Hematopoietic multipotent progenitor cell treated with erythropoietin and hydrocortisone succinate and interleukin-3 and kit ligand, for 17 days (in vitro differentiated cells): ENCODE measurements at places on chromosomes 2 and 18.
A peak's percentile ranks its signal among the peaks of the same experiment; 100 is the strongest.

DNA sequence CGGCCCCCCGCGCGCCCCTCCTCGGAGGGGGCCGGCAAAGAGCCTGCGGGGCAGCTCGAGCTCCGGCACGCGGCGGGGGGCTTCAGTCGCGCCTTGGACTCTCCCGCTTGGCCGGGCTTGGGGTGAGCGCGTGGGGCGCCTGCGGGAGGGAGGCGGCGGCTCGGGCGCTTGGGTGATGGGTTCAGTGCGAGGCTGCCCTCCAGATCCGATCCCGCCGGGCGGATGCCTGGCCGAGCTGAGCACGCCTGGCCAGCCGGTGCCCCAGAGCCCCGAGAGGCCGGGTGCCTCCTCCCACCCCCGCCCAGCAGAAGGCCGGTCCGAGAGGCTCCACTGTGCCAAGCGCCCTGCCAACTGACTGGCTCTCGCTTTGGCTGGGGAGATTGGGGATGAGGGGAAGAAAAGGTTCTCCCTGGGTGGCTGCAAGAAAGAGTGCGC is 273 bp upstream of the NXPH2 start:
- DNase-seq: no peak

- DNase-seq: no peak
Observed at GRCh38 chr18:77165503-77166188, 33.1 kb upstream of the MBP start.

GRCh38 chr2:231297108-231297908 is 98.2 kb upstream of the B3GNT7 start:
- DNase-seq: peak; percentile 44

DNA sequence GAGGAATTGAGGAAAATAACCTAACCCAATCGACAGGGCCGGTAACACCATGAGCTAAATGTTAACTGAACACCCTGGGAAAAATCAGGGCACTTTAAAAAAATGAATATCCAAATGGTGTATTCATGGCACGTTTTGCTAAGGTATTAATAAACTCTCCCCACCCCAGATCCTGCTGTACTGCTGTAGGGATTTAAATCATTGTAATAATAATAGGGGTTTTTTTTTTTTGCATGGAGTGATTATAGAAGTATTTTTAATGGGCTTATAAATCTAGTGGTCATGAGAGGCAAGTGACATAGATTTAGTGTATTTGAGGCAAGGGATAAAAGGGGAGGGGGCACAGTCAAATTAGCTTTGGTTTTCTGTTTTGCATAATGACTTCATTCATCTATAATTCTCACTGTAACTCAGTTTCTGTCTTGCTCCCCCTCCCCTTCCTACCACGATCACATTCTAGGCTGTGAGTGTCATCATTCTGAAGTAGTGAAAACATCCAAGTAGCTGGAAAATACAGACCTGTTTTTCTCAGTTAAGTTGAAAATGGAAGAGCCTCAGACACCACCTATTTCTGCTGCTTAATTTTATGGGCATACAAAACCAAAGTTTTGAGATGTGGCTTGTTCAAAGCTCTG is 18.2 kb upstream of the MGAT5 start:
- DNase-seq: no peak

DNA sequence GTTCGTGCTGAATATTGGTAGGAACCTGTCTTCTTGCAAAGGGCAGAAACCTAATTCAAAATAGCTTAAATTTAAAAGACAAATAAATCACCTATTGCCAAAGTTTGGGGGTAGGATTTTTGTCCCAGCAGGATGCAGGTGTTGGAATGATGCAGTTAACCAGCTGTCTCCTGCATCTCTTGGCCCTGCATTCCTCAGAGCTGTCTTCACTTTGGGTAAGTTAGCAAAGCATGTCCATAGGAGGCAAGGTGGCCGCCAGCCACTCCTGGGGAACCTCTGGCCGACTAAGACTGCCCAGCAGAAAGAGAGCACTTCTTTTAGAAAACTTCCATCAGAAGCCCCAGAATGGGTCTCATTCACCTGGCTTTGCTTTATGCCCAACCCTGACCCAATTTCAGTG is 20.5 kb upstream of the NYAP2 start:
- no peak for DNase-seq

DNA sequence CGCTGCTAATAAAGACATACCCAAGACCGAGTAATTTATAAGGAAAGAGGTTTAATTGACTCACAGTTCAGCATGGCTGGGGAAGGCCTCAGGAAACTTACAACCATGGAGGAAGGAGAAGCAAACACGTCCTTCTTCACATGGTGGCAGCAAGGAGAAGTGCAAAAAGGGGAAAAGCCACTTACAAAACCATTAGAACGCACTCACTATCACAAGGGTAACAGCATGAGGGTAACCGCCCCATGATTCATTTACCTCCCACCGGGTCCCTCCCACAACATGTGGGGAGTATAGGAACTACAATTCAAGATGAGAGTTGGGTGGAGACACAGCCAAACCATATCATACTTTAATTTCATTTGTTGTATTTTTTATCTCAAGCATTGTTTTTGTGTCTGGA is 67.5 kb downstream of the ATP9B start:
- DNase-seq: no peak

DNA sequence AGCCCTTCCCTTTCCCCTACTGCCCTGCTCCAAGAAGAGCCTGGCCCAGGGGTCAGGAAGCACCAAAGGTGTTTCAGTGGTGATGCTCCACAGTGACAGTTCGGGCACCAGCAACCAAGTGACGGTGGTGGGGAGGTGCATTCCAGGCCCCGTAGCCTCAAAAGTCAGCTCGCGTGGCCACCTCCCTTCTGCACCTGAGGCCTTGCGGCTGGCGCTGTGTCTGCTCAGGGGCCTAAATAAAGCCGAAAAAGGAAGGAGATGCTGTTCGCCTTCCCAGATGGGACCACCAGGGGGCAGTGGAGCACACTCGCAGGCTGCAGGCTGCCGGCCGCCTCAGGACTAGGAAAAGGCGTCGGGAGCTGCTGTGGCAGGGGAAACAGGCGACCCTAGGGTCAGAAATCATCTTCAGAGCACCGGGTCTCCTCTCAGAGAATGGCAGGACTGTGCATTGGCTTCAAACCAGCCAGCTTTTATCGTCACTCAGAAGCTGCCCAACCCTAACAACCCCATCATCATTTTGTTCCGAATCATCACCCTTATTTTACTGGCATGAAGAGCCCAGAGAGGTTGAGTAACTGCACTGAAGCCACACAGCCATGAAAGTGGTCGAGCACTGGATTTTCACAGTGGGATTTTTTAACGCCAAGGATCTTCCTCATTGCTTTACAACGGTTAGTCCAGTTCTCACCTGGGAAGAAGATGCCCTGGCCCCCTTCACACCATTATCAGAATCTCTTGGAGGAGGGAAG is 213.0 kb upstream of the CELF4 start:
- DNase-seq: no peak

- DNase-seq: no peak
Observed at GRCh38 chr18:25109484-25109883, 242.5 kb downstream of the ZNF521 start.

- no peak for DNase-seq
Observed at GRCh38 chr18:52685316-52685715, 345.3 kb downstream of the DCC start.

DNA sequence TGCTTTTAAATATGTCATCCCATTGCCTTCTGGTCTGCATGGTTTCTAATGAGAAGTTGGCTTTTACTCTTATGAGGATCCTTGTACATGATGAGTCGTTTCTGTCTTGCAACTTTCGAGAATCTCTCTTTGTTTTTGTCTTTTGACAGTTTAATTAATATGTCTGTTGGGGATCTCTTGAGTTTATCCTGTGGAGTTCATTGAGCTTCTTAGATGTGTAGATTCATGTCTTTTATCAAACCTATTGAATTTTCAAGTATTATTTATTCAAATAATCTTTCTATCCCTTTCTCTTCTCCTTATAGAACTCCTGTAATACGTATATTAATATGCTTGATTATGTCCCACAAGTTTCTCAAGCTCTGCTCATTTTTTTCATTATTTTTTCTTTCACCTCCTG is 67.9 kb downstream of the TMEM185B start:
- no peak for DNase-seq

- DNase-seq: peak; percentile 13
Observed at GRCh38 chr2:160087854-160088745, 25.7 kb upstream of the PLA2R1 start.

- DNase-seq: no peak
Observed at GRCh38 chr18:54100920-54101470, 123.5 kb downstream of the MBD2 start.

- no peak for DNase-seq
Observed at GRCh38 chr2:150698016-150698661, 210.7 kb upstream of the RND3 start.

DNA sequence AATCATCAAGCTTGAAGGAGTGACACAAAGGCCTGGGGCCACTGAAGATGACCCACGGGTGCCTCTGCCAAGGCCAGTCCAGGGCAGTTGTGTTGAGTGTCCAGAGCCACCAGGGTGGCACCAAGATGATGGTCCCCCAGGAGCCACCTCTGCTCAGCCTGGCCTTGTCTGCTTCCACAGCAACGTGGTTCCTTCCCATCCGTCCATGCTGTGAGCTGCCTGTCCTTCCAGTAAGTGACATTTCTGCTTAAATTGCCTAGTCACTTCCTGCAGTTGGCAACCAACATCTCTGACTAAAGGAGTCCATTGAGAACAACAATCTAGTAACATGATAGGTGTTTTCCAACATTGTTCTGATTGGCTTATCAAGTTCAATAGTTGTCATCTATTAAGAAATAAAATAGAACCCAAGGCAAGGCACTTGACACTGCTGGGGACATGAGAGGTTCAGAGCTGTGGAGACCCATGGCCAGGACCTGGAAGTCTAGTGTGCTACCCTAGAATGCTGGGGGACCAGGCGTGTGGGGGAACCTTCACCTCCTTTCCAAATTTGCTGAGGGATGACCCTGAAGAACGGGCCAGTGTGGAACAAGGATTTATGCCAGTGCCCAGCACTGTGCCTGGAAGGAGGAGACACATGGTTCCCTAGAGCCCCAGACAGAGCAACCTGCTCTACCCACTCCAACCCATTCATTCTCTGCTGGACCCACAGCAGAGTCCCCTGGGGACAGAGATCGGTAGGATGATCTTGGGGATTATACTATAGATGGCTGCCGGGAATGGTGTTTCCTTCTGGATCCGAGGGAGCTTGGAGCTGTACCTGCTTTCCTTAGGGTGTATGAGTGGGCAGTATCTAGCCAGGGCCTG is 98.9 kb upstream of the EPC2 start:
- no peak for DNase-seq

DNA sequence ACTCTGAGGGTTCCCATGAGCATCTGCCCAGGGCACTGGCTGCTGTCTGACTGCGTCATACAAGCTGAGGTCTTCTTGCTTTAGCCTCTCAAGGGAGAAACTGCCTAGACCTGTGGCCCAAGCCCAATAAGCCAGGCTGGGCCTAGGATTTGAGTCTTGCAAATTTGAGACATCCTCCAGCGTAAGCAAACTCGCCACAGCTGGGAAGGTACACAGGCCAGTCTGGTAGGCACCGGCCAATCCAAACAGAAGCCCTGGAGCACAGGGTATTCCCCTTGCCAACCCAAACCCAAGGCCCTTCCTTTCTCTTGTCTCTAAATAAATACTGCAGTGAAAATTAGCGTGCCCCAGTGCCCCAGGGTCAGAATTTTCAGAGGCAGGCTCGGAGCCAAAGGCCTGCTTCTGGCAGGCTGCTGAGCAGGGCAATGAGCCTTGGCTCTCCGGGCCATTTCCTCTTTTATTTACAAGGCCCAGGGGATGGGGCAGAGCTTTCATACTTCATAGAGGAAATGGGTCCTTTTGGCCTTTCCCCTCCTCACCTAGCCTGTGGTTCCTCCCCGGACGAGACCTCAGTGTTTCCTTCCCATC is 33.3 kb downstream of the POLR1A start:
- DNase-seq: no peak

- no peak for DNase-seq
Observed at GRCh38 chr2:128309280-128310093, 9.2 kb downstream of the HS6ST1 start.

DNA sequence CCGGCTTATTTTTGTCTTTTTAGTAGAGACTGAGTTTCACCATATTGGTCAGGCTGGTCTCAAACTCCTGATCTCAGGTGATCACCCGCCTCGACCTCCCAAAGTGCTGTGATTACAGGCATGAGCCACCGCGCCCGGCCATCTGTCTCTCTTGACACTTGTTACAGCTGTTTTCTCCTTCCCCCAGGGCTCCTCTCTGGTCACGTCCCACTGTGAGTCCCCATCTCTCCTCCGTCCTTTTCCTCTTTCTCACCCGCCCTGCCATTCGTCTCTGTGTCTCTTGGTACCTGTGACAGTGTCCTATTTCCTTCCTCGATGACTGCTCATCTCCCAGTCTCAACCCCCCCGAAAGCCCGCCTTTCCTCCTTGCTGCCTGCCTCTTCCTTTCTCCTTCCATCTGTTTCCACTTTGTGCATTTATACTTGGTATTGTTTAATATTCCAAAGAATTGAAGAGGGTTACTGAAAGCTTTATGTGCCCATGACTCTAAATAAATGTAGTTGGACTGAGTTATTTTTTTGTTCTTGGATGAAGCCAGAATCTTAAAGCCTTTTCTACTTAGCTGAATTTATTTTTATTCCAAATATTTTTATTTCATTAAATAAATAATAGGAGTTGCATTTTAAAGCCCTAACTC is 241.5 kb downstream of the SH3RF3 start:
- no peak for DNase-seq

- no peak for DNase-seq
Observed at GRCh38 chr2:158463496-158464095, 6.8 kb downstream of the PKP4 start.

- DNase-seq: no peak
Observed at GRCh38 chr2:101251844-101252407, 760 bp upstream of the CNOT11 start.

DNA sequence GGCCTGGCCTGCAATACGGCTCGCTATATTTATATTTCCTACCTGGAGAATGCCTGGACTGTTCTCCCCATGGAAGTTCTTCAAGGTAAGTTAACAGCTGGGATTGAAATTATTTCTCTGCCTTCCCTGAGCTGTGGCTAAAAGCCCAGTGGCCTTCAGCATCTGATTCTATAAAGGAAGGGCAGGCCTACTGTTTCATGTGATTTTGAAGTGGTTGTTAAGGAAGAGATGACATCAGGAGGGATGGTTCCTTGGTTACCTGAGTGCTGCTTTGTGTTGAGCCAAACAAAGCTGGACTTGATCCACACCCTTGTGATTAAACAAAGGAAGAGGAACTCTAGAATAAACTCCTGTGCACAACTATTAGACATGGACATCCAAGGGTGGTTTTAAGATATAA is 61.6 kb downstream of the MFSD6 start:
- DNase-seq: peak; percentile 51

GRCh38 chr2:217440000-217440399 is 562.8 kb downstream of the TNS1 start:
- no peak for DNase-seq

- DNase-seq: no peak
Observed at GRCh38 chr2:227057060-227057459, 106.9 kb downstream of the COL4A4 start.

- DNase-seq: no peak
Observed at GRCh38 chr2:20486571-20486970, 39.7 kb downstream of the RHOB start.
